ENCODE measurements at places on chromosomes 11 and 22.

DNA sequence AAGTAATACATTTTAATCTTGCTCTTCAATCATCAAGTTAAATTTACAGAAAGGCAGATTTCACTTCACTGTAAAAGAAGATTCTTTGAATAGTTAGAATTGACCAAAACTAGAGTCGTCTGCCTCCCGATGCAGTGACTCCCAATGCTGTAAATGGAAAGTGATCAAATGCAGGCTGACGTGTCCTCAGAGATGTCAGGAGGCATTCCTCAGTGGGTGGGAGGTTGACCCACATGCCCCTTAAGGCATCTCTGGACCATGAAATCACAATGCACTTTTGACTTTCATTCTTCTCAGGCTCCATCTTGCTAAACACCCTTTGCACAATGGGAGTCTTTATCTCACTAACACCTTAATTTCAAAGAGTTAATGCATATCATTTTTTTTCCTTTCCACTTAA, 19.0 kb upstream of the CECR2 start:
- no peak for DNase-seq

- DNase-seq = no peak
Observed at GRCh38 chr11:102253020-102253715, 64.1 kb upstream of the BIRC3 start.

DNA sequence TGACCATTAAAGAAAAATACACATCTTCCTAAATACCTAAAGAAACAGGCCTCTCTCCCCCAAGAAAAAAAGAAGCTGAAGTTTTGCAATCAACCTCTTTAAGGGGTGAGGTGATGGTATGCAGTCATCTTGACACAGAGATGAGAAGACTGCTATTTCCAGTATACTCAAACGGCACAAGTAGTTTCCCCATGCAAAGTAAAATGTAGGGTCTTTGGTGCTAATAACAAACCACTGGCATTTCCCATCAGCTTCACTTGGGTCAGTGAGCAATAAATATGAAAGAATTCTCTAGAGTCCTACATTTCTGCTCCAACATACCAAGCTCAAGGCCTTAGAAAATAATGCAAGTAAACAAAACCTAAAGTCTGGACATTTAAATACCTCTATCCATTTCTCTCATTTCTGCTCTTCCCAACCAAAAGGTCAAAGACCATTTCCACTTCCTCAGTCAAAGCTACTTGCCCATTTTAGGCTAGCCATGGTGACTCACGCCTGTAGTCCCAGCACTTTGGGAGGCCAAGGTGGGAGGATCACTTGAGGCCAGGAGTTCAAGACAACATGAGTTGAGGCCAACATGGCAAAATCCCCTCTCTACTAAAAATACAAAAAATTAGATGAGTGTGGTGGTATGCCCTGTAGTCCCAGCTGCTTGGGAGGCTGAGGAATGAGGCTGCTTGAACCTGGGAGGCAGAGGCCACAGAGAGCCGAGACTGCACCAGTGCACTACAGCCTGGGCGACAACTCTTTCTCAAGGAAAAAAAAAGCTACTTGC, 39.5 kb upstream of the CHRNA10 start:
- DNase-seq = no peak

- no peak for DNase-seq
Observed at GRCh38 chr11:12496181-12497025, 119.0 kb downstream of the PARVA start.

DNA sequence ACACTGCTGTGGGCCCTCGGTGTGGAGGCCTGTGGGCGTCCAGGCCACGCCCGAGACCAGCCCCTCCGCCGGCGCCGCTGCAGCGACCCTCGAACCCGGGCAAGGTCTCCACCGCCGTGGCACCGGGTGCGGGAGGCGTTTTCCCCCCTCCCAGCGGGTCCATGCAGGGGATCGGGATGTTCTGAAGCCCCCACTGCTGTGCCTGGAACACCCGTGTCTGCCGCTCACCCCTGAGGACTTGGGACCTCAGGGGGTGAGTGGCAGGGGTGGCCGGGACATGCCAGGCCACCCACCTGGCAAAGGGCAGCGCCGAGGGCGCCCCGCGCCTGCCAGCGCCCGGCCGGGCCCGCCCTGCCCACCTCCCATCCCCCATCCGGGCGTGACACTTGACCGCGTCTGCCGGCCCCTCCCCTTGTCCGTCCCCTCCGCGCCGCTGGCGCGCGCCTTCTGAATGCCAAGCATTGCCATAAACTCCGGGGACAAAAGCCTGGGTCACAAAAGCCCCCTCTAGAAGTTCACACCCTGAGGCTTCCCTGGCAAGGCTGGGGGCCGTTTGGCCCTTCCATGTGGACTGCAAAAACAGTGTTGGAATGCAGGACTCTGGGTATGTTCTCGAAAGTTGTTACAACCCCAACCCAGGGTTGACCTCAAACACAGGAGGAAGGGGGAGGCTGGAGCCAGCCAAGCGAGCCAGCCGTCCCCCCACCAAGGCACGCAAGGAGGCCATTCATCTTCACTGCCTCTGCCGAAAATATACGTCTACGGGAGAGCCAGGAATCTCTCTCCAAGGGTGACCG, 819 bp upstream of the KCNQ1OT1 start:
- DNase-seq = no peak

- no peak for DNase-seq
Observed at GRCh38 chr11:829176-829846, 1.6 kb downstream of the CRACR2B start.

Measured in C1 segment of cervical spinal cord (tissue), 14 donors.